ENCODE measurements at places on chromosomes 3 and 15.

GRCh38 chr15:26670116-26670515 is 102.8 kb downstream of the GABRB3 start:
- H3K27me3 ChIP-seq, result no peaks in the 10 kb centered on the region
- no peak overlapping the region for H3K27ac ChIP-seq
- DNase-seq, result no peak
- H3K4me1 ChIP-seq, result no peaks in the 10 kb centered on the region
- no peak overlapping the region for H3K4me3 ChIP-seq
- H3K36me3 ChIP-seq, result no peaks in the 10 kb centered on the region

DNA sequence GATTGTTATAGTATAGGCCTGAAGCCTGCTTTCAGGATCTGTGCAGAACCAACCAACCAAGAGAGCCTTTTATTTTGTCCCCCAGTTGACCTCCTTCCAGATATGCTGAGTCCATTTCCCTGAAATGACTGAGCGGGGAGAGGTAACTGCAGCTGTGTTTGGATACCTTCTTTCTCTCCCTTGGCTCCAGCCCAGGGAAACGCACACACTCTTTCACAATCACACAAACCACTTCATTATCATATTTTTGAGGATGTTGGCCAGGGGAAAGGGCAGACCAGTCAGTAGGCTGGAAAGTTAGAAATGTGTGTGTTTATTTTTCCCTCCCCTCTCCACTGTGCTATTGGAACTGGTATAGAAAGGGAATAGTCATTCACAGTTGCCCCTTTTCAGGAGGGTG is 417.7 kb upstream of the TBL1XR1 start:
- H3K27ac ChIP-seq, result no peak overlapping the region
- no peak for DNase-seq
- no peaks in the 10 kb centered on the region for H3K27me3 ChIP-seq
- no peak overlapping the region for H3K4me3 ChIP-seq

DNA sequence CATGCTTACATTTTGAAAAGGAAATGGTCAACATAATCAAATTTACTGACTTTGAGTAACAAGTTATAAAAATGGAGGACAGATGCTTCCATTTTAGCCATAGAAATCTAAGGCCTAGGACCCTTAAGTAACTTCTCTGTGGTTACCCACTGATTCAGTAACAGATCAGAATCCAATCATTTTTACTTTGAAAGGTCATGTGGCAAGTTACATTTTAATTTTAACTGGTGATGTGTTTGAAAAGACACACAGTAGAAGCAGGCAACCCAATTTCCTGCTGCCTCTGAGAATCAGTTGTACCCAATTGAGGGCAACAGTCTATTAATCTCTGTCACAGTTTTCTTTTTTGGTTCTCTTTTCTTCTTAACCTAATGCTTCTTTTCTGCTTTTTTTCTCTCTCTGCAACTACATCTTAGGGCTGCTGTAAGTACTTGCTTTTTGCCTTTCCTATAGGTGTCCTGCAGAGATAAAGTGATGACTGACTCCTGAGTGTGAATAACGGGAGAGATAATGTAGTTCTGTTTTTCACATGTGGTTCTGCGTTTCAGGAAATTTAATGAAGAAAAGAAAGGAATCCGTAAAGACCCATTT is 3.3 kb downstream of the ZWILCH start:
- H3K27me3 ChIP-seq, result no peaks in the 10 kb centered on the region
- DNase-seq, result no peak
- H3K36me3 ChIP-seq, result peaks cover 5% of the 10 kb centered on the region
- no peak overlapping the region for H3K4me3 ChIP-seq
- H3K4me1 ChIP-seq, result peaks cover 7% of the 10 kb centered on the region

GRCh38 chr3:41598402-41599126 is 363.3 kb downstream of the ULK4 start:
- no peak for DNase-seq
- H3K27me3 ChIP-seq, result no peaks in the 10 kb centered on the region
- H3K4me1 ChIP-seq, result no peaks in the 10 kb centered on the region
- H3K36me3 ChIP-seq, result no peaks in the 10 kb centered on the region
- no peak overlapping the region for H3K27ac ChIP-seq
- H3K4me3 ChIP-seq, result no peak overlapping the region

DNA sequence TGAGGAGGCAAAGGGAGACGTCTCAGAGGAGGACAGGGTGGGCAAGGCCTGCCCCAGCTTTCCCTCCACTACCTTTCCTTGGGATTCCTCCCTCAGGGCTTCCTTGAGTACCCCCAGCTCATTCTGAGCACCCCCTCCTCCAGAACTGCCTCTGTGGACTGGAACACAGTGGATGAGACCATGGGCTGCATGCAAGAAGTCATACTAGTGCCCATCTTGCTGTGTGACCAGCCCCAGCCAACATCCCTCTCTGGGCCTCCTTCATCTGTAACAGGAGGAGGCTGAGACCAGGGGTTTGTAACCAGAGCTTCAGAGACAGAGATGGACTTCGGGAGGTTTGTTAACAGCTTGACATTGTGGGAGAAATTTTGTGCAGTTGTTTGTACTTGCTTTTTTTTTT is 25.6 kb downstream of the FEM1B start:
- peaks cover 29% of the 10 kb centered on the region for H3K4me1 ChIP-seq
- H3K27me3 ChIP-seq, result peaks cover 4% of the 10 kb centered on the region
- H3K36me3 ChIP-seq, result peaks cover 9% of the 10 kb centered on the region
